ENCODE measurements at places on chromosomes 3 and 15.

- DNase-seq: no peak
Measured at GRCh38 chr3:40009991-40010390, 200.6 kb downstream of the MYRIP start.

DNA sequence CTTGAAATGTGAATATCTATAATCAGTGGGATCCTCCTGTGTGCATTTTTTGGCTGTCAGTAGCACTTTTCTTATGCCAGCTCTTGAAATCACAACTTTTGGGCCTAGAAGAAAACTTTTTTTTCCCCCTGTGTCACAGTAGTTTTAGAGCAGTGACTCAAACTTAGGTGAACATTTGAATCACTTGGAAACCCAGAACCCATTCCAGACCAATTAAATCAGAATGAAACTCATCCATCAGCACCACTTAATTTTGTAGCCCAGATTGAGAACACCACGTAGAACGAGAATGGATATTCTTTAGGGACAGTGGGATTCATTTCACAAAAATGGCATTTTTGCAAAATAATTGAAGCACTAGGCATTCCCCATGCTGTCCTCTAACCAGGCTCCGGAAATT is 224.8 kb upstream of the NANOGP8 start:
- DNase-seq: peak; percentile 17

GRCh38 chr3:142268426-142268825 is 43.0 kb upstream of the GK5 start:
- no peak for DNase-seq

DNA sequence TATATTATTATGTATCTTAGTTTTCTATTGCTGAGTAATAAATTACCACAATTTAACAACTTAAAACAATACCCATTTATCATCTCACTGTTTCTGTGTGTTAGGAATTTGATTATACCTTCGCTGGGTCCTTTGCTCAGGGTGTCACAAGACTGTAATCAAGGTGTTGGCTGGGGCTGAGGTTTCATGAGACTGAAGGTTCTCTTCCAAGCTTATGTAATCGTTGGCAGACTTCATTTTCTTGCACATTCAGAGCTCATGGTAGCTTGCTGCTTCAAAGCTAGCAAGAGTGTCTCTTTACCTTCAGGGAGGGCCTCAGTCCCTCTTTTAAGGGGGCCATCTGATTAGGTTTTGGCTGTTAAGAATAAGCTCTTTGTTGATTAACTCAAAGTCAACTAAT is 293.1 kb downstream of the POLQ start:
- DNase-seq: no peak

DNA sequence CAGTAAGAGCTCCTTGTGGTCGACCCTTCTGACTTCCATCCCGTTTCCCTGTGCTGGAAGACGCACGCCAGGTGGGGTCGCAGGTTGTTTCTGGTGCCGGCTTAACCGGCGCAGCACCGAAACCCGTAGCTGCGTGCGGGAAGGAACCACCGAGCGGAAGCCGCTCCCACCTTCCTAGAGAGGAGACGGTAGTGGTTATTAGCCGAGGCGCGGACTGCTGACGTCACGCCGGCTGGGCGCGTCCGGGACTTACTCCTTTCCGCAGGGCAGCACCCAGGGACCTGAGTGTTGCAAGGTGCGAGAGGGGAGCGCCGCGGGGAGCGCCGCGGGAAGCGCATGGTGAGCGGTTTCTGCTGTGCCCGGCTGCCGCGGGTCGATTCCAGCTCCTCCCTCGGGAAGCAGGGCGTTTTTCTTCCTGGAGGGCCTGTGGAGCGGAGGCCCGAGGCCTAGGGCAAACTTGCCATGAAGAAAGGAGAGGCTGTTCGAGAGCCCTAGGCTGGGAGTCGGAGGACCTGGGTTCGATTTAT is at the start of gene ZNF501:
Gene ZNF501, plus strand, starts transcription at position 252 of the 527 bp plus-strand sequence. CDS start 4,787 bp downstream, outside the sequence.
- peak; percentile 95 for DNase-seq

DNA sequence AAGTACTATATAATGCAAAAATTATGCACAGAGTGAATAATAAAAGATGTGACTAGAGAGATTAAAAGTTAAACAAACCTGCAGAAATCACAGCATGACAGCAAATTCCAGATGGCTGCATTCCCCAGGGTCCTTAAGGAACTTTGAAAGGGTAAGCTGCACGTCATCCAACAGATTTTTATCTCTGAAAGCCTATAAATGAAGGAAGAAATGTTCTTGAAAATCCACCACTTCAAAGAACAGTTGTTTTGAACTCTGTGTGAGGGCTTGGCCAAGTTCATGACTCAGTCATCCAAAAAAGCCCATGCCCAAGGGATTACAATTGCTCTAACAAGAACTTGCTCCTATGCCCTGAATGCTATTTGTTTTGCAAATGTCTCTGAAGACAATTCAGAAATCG is 603.6 kb downstream of the PLOD2 start:
- no peak for DNase-seq

DNA sequence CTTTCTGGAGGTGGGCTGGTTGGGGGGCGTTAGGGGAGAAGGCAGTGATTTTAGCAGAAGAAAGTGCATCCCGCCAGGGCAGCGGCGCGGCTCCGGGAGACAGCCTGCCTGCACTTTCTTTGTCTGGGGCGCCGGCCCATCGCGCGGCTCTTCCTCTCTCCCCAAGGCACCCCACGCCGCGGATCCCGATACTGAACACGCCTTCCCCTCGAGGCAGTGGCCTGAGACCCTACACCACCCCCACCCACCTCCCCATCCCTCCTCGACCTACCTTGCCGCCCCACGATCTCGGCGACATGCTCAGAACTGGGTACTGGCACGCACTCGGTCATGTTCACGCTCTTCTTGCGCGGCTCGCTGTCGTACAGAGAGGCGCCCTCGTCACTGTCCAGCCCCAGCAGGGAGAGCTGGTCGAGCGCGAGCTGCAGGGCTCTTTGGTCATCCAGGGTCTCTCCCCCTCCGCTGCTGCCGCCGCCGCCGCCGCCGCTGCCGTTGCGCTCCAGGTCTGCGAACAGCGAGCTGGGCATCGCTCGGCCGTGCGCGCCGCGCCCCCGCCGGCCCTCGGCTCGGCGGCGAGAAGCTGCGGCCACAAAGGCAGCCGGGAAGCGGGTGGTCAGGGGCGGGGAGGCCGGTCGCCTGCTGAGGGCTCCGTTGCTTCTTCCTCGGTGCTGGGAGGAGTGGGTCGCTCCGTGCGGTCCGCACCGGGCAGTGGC is 483 bp downstream of the MEX3B start:
- peak; percentile 64 for DNase-seq

Measured in AG20443 (cell line).